ENCODE measurements at places on chromosomes 3 and 15. TPM values are rescaled to one million over a fixed set of nuclear protein-coding genes. Genes with fewer than 3 reads are reported as not detected.

Gene ADAMTS17
- 0.71 TPM for total RNA-seq

DNA sequence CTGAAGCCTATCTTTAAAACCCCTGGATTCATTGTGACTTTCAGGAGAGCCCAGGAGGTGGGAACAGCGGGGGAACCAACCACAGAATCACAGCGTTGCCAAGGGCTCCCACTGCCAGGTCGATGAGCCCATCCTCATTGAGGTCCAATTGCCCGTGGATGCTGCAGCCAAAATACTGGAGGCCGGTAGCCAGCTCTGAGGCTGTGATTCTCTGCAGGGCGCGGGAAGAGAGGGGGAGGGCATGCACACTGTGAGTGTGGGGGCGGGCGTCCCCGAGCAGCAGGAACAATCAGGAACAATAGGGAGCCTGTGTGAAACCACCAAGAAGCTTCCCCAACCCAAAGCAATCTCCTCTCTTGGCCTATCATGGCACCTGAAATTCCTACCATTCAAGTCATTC lies 53.4 kb downstream of the FEM1B start:
- no peak for DNase-seq

Gene SLC24A5
- total RNA-seq: not detected

GRCh38 chr15:33621141-33621540 lies 310.4 kb downstream of the RYR3 start:
- no peak for DNase-seq

- DNase-seq: no peak
Observed at GRCh38 chr15:36810656-36811449, 231.4 kb downstream of the CDIN1 start.

DNA sequence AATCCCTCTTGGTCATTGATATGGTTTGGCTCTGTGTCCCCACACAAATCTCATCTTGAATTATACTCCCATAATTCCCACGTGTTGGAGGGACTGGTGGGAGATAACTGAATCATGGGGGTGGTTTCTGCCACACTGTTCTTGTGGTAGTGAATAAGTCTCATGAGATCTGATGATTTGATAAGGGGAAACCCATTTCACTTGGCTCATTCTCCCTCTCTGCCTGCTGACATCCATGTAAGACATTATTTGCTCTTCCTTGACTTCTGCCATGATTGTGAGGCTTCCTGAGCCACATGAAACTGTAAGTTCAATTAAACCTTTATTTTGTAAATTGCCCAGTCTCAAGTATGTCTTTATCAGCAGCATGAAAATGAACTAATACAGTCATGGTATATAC lies 106.9 kb upstream of the UBP1 start:
- DNase-seq: no peak

GRCh38 chr3:132522353-132522752 lies 74.7 kb upstream of the ACKR4 start:
- DNase-seq: no peak

DNA sequence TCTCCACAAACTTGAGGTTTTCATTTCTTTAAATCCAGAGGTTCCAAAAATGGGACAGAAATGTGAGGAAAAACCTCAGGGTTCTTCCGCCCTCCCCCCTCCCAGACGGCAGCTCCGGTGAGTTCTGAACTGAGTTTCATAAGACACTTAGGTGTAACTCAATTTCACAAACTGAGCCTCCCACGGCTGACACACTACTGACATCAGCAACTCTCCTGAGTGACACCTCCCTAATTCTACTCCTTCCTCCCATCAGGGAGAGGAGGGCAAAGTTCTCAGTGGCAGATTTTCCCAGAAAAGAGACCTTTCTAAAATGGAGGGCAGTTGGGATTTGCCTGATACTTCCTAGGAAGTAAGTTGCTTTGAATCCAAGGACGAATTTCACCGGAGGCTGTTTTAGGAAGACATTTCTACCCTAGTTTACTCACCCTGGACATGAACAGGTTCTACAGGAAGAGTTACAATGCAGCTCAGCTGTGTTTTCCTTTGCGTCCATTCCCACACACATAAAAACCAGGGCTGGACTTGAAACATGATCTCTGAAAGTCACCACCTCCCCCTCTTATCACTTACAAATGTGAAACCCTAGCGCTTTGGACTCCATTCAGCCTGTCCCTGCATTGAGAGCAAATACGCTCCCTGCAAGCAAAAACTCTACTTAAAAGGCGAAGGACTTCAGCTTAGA lies 78.1 kb upstream of the LMOD3 start:
- no peak for DNase-seq

Gene FOXL2NB
- not detected for total RNA-seq

- DNase-seq: no peak
Observed at GRCh38 chr3:50266836-50267235, 2.1 kb upstream of the SEMA3B start.

Gene LRTM1
- not detected for total RNA-seq

Gene RTP4
- 6.8 TPM for total RNA-seq

Gene TM6SF1
- 2.6 TPM for total RNA-seq

DNA sequence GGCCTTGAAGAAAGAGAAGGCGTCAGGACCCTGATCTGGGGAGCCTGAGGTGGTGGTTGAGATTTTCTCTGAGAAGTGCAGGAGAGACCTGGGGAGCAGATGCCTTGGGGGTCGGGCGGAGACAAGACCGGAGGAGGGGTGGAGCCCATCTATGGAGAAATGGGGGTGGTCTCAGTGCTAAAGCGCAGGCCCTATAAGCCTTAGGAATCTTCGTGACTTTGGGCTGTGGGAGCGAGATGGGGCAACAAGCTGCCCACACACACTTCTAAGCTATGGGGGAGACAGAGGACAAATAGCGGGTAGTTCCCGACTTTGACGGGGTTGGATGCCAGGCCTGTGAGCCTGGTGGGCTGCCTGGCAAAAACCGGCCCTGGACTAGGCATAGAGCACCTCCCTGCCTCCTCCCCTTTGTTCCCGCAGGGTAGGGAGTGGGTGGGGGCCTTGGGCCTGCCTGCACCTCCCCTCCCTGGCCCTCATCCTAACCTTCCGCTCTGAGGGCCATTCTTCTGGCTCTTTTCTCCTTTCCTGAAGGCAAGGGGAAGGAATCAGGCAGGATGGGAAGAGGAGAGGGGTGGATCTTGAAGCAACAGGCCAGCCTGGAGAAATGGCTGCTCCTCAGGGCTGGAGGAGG lies 880 bp downstream of the NISCH start:
- DNase-seq: peak; percentile 78
